Hematopoietic multipotent progenitor cell treated with erythropoietin and hydrocortisone succinate and interleukin-3 and kit ligand, for 17 days (in vitro differentiated cells): ENCODE measurements at places on chromosomes 2 and 18.

DNA sequence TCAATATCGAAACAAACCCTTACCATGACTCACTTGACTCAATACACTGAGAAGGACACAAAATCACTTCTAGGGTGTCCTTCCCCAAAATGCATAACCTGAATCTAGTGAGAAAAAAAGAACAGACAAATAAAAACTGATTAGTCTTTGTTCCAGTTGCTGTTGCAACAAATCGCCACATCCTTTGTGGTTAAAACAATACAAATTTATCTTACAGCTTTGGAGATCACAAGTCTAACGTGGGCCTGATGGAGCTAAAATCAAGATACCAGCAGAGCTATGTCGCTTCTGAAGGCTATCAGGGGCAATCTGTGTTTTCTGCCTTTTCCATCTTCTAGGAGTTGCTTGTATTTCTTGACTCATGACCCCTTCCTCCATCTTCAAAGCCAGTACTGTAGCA lies 541.7 kb downstream of the KCNJ3 start:
- DNase-seq = no peak

DNA sequence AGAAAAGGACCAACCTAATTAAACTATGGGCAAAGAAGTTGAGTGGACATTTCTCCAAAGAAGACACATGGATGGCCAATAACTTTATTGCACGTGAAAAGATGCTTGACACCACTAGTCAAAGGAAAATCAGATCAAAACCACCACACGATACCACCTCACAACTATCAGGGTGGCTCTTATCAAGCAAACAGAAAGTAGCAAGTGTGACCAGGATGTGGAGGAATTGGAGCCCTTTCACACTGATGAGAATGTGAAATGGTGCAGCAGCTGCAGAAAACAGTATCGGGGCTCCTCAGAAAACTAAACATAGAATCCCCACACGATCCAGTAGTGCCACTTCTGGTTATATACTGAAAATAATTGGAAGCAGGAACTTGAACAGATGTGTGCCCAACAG lies 72.2 kb upstream of the ALKAL2 start:
- DNase-seq = no peak

DNA sequence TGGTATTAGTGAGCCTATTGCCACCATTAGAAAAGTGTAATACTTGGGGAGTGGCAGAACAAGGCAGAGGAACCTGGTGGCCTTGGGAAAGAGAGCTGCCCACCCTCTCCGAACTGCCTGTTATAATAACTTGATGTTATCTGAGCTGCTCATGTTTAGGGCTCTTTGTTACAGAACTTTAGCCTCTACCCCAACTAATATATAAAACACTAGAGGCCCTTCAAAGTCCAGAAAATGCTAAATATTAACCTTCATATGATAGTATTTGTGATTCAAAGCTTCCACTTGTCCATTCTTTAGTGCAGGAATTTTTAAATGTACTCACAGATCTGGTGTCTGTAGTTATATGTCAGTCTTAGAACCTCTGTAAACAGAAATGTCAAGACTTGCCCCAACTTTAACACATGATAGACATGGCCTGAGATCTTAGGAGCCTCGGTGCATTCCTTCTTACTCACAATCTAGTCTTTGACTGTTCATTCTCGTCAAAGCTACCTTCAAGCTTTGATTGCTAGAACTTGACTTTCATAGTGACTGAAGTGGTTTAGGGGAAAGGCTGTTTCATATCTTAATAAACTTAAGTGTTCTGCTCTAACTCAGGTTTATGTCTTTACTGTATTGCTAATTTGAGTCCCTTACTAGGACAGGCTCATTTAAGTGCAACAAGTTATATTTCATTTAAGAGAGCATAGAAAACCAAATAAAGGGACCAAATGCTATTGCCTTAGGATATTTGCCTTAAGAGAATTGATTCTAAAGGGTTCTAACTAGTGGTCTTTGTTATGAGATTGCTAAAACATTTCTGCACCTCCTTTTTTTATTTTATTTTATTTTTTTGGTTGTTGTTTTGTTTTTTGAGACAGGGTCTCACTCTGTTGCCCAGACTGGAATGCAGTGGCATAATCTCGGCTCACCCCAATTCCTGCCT lies 41.6 kb downstream of the DDX1 start:
- DNase-seq = no peak

- no peak for DNase-seq
Measured at GRCh38 chr18:31996007-31996406, 22.6 kb upstream of the RNF125 start.

- no peak for DNase-seq
Measured at GRCh38 chr18:28071199-28071598, 105.7 kb downstream of the CDH2 start.

DNA sequence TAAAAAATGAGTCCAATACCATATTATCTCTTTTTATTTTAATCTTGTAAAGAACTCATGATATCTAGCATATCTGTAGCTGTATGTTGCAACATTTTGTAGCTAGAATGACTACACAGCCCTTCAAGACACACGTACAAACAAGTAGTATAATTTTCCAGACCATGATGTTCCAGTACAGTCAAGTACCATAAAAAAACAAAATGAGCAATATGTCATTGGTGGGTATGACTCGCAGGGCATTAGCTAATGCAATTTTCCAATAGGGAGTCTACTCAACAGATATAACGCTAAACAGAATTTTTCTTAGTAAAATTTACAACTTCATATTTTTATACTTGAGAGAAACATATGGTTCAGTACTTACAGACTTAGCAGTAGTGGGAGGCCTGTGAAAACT lies 53.6 kb upstream of the UGP2 start:
- DNase-seq = no peak

DNA sequence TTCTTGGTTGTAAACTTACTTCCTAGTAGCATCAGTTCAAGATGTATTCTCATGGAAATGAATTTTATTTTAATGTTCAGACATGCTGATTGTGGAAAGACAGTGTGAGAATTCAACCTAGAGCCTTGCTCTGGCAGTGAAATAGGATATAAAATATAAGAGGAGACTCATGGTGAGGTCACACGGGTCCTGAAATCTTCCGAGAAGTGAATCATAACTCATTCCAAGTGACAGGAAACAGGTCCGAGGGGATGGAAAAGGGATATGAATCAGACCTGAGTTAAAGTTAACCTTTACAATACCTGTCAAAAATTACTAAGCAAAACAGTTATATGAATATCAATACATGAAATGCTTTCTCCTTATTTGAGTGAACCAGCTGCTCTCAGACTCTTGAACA lies 185.2 kb upstream of the LRRTM1 start:
- no peak for DNase-seq

GRCh38 chr2:239193925-239194677 lies 206.7 kb downstream of the HDAC4 start:
- DNase-seq = no peak

- DNase-seq = no peak
Measured at GRCh38 chr2:100832885-100833284, 12.9 kb downstream of the NPAS2 start.

GRCh38 chr2:219681694-219682300 lies 54.4 kb downstream of the SLC4A3 start:
- no peak for DNase-seq

GRCh38 chr18:74465775-74466174 lies 8.7 kb upstream of the DIPK1C start:
- DNase-seq = no peak
